ENCODE measurements at places on chromosomes 13 and 19.

DNA sequence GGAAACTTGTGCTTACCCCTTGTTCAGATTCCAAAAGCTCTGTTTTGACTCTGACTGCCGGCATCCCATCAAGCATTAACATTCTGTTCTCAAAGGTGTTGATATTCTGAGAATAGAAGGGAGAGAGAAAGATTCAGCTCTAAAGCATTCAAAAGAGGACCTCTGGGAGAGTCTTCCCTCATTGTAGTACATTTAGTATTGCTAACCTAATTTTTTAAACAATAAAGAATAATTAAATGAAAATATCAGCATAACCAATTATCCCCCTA lies 190.3 kb downstream of the KLF12 start:
- DNase-seq: no peak

- DNase-seq: no peak
These were observed 102.8 kb downstream of the KATNAL1 start for GRCh38 chr13:30204564-30204963.

DNA sequence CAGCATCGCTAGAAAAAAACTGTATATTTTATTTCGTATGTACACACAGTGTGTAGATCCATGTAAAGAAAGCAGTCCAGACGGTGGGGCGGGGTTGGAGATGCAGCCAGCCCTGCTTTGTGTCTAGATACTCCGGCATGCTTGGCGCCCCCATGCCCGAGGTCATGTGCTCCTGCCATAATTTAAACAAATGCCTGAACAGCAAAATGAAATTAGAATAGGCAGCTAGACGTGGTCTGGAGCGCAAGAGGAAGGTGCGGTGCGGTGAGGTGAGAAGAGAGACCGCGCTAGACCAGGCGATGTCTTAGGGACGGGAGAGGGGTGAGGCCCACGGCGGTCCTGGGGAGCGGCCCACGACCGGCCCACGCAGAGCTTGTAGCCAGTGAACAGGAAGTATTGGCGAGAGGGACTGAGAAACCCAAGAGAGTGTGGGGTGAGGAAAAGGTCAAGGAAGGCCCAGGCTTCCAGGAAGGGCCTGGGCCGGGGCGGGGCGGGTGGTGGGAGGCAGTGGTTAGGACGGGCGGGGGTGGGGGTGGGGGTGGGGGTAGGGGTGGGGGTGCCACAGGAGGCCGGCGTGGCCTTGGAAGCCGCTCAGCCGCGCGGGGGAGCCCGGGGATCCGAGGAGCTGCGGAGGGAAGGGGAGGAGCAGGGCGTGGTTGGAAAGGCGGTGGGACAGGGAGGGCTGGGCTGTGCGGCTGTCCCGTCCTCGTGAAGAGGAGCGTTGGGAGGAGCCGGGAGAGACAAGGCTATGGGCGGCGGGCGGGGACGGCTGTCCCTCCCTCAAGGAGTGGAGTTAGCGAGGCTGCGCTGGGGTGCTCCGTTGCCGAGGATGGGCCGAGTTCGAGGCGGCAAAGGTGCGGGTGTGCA lies 254.7 kb upstream of the SGCG start:
- DNase-seq: peak; percentile 26

DNA sequence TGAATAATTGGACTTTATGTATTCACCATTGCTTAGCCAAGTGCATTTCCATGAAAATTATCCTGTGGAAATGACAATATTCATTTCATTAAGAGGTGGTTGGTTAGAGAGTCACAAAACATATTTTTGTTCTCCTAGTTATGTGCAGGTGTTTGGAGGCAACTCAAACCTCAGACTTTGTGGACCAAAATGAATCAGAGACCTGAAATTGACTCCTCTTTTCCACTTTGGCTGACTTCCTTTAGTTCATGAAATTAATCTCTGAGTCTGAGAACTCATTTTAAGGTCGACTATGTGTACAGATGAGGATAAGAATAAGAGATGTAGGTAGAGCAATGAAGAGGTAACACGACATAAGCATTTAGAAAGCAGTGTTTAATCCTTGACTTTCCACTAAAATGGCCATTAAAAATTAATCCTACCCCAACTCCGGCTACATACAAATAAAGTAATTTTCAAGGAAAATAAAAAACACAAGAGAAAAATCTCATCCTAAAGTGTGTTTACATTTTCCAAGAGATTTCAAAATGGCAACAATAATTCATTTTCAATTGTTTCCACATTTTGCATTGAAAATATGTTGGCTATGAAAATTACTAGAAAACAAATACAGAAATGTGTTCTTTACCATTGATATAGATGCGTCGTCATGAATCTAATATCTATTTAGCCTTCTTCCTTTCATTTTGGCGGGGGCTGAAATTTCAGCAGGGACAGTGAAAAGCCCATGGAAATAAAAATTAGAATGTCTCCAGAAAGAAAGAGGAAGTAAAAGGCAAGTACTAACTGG lies 185.4 kb upstream of the CSNK1A1L start:
- no peak for DNase-seq

DNA sequence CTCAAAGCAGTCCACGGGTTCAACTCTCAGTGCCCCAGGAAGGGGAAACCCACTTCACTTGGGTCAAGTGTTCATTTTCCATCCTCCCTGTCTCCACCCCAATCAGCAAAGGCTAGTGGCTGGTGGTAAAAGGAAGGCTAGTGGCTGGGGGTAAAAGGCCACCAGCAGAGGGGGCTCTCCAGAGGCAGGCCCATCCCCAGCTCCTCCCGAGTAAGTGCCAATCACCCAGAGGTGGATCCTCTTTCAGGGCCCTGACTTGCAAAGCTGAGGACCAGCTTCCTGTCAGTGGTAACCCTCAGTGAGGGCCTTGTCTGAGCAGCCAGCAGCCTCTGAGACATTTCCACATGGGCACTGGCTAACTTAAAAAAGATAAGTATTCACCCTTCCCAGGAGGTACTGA lies 22.0 kb upstream of the TPT1 start:
- DNase-seq: peak; percentile 41

GRCh38 chr13:101325423-101325822 lies 90.9 kb downstream of the NALCN start:
- no peak for DNase-seq

GRCh38 chr13:40619479-40619814 lies 47.0 kb downstream of the FOXO1 start:
- no peak for DNase-seq

- DNase-seq: peak; percentile 24
These were observed at the start of gene ZNF415 for GRCh38 chr19:53132141-53132991. ZNF415 (minus strand) TSS chr19:53132910; CDS start chr19:53122676, 10,234 bp downstream.

DNA sequence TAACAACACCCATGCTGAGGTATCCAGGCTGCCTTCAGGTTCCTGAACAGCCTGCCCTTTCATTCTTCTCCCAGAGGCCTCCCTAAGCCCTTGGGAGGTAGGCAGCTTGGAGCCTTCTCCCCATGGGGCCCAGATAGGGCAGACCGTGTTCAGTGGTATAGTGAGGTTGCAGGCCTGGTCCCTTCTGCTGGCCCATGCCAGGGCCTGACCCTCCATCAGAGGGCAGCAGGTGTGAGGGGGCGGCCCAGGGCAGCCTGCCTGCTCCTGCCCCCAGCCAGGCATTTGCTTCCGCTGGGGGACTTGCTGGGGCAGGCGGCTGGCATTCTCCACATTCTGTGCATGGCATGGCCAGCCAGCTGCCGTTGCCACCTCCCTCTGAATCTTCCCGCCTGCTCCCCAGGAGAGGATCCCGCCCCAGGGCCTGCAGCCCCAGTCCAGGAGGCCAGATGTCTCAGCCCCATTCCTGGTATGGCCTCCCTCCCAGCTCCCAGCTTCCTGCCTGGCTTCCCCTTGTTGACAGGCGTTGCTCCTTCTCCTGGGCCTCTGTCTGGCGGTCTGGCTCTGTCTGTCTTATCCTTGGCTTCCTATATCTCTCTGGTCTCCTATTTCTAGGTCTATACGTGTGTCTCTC lies 8.9 kb downstream of the CIC start:
- no peak for DNase-seq

GRCh38 chr13:99191900-99192399 lies 8.7 kb upstream of the UBAC2 start:
- DNase-seq: peak; percentile 23

GRCh38 chr13:47038188-47038587 lies 141.3 kb upstream of the HTR2A start:
- no peak for DNase-seq

GRCh38 chr19:3745363-3746045 lies 16.0 kb downstream of the APBA3 start:
- DNase-seq: no peak

DNA sequence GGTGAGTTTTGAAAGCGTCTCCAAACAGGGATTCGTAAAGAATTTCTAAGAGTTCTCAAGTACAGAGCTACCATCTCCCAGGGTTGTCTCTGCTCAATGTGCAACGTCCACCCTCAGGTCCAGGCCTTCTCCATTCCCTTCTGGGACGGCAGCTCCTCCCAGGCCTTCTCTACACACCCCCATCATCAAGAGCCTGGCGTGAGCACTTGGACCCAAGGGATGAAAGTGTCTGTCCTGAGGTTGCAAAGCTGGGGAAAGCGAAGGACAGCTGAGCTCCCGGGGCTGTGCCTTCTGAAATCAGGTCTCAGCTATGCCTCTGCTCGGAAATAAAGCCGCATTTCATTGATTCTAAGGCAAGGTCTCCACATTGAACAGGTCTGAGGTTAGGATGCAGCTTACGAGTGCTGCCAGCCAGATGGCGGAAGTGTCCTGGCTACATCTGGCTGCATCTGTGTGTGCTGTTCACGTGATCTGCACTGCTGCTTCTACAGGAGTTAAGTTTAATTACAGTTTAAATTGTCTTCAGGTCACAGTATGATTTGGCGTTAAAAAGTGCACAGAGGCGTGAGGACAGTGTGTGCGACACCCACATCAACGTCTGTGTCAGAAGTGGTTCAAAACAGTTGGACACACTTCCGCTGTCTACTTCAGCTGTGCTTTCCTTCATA lies 27.0 kb upstream of the MIER2 start:
- DNase-seq: no peak

- no peak for DNase-seq
These were observed 179.8 kb downstream of the TBC1D4 start for GRCh38 chr13:75302071-75302698.

- DNase-seq: peak; percentile 43
These were observed 172.9 kb downstream of the UGGT2 start for GRCh38 chr13:95880331-95880730.

DNA sequence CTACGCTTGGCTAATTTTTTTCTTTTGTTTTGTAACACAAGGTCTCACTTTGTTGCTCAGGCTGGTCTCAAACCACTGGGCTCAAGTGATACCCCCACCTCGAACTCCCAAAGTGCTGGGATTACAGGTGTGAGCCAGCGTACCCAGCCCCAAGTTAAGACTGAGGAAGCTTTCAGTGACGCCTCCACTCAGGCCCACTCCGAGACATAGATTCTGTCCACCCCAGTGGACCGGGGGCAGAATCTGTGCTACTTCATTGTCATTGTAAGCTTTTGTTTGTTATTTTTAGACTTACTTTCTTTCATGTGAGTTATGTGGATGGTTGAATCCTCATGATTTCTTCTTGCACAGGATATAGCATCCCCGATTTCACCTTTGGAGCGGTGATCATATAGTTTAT lies 156.9 kb upstream of the TSHZ3 start:
- no peak for DNase-seq

DNA sequence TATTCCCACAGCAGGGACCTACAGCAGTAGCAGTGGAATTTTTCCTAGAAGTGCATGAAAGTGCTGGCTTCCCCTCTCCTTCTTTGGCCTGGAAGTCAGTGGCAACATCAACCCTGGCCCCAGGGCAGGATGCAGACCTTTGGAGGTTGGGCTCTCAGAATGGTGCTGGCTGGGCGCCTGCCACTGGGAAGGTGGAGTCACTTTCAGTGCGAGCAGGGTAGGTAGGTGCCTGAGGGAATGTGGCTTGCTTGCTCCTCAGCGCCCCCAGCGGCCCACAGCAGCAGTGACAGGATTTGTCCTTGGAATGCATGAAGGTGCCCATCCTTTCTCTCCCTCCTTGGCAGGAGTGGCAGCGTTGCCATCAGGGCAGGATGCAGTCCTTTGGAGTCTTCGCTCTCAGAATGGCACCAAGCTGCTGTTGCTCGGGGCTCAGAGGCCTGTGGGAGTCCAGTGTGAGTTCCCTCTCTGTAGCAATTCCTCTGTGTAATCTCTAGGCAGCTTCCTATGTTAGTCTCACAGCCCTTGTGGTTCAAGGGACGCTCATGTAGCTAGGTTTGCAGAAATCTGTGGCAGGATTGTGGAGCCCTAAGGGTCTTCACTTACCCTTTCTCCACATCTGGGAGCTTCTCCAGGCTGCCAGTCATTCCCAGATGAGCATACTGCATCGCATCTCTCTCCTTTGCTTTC lies 354.4 kb upstream of the DACH1 start:
- peak; percentile 10 for DNase-seq

DNA sequence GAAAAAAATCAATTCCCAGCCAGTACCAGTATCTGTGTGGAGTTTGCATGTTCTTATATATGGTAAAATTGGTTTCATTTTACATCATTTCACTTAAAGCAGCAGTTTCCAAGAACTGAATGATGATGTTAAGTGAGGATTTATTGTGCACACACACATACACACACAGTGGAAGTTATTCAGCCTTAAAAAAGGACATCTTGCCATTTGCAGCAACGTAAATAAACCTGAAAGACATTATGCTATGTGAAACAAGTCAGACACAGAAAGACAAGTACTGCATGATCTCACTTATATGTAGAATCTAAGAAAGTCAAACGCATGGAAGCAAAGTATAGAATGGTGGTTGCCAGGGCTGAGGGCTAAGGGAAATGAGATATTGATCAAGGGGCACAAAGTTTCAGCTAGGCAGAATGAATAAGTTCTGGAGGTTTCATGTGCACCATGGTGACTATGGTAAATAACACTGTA lies 5.3 kb downstream of the SIGLECL1 start:
- no peak for DNase-seq

GRCh38 chr19:48672994-48673393 lies at the start of gene NTN5:
NTN5 (minus strand) TSS chr19:48673017; CDS start chr19:48670986, 2,031 bp downstream.
- DNase-seq: no peak

DNA sequence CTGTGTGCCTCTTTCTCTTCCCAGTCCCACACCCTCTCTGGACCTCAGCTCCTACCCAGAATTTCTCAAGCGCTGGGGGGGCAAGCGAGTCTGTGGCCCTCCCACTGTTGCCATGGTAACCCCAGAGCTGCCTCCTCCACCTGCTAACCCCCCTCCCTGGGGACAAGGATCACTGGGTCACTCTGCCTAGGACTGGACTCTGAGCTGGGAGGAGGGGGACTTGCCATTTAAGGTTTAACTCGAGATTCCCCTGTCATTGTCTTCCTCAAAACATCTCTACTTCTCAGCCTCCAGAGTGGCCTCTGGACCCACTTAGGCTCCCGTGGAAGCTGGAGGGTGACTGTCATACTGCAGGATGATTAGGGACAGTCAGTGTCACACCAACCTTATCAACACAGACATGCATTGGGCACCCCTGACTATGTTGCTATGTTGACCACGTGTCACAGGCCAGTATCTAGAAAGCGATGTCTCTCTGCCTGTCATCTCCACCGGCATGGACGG lies 2.2 kb downstream of the PALM3 start:
- peak; percentile 65 for DNase-seq

All from hematopoietic multipotent progenitor cell treated with erythropoietin and hydrocortisone succinate and interleukin-3 and kit ligand, for 8 days (in vitro differentiated cells).